ENCODE measurements at places on chromosomes 3 and 15.

GRCh38 chr3:49700453-49701128 lies 11.2 kb downstream of the RNF123 start:
- DNase-seq: no peak

GRCh38 chr3:172070269-172070668 lies 30.9 kb downstream of the FNDC3B start:
- DNase-seq: no peak

- no peak for DNase-seq
Observed at GRCh38 chr15:81115054-81115939, 18.8 kb upstream of the CFAP161 start.

DNA sequence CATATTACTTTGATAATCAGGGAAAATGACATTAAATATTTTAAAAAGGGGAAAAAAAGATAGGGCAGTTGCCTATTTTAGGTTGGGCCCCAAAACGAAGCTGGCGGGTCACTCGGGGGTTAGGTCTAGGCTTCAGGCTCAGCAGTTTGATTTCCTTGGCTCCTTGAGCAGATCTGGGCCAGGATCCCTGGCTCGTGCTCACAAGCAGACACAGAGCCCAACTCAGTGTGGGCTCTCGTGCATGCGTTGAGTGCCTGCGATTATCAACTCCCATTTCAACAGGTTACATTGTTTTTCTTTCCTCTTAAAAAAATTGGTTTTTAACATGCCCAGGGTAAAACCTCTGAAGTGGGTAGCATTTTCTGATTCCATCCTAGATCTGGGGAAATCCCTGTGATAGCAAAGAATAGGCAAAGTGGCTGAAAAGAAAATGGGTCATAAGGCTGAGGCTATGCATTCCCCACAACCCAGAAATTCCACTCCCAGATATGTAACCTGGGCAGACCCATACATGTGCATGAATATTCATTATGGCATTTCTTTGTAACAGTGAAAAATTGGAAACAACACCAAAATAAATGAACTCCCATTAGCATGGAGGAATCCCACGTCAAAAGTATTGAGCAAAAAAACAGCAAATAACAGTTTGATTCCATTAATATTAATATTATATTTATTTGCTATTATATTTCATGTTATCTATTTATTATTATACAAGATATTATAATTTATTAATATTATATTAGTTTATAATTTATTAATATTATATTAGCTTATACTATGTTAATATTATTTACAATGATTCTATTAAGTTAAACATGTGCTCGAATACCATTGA lies 27.8 kb downstream of the FAM43A start:
- DNase-seq: no peak

DNA sequence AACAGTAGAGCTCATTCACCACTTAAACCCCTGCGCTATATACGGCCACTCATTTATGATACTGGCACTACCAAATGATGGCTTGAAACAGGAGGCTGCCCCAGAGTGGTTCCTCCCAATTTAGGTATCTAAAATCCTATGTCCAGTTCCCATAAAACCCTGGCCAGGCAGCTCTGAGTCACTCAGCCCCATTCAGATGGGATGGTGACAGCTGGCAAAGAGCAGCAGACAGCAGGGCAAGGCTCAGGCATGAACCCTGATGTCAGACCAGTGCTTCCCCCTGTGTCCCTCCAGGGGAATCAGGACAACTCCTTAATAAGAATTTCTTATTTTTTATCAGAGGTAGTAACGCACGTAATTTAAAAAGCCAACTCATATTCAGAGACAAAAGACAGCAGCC lies 77.2 kb upstream of the RNU6-1 start:
- no peak for DNase-seq

GRCh38 chr15:57675481-57676181 lies 30.9 kb upstream of the POLR2M start:
- DNase-seq: no peak

GRCh38 chr3:134325706-134326105 lies 48.5 kb downstream of the AMOTL2 start:
- no peak for DNase-seq

GRCh38 chr3:178546079-178546478 lies 9.8 kb downstream of the KCNMB2 start:
- no peak for DNase-seq

DNA sequence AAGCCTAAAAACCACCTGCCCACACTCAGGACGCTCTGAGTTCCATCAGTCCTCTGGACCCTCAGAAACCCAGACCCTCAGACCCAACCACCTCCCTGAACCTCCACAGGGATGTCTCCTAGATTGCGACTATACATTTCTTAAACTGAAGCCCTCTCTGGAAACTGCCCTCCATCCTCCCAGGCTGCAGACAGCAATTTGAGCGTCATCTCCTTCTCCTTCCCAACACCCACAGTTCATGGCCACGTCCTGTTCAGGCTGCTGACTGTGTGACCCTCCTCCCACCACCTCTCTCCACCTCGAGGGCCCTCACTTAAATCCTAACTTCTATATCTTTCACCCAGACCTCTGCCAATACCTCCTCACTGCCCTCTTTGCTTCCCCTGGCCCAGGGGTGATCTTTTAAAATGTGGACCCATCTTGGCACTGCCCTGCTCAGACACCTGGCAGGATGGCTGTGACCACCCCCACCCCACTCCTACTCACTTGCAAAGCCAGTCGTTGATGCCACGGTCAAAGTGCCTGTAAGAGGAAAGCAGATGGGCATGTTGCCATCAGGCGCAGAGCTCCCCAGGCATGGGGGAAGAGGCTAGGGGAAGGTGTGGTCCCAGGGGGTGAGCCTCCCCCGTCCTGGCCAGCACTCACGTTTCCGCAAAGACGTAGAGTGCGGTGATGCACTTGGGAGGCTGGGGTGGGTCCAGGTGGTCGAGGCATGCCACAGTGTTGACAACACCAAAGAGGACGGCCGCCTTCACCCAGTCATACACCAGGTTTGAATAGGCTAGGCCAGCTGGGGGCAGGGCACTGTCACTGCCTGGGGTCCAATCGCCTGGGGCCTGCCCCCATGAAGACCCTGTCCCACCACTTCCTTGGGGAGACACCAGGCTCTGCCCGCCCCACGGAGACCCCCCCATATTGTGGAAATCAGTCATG lies 6.0 kb downstream of the HHATL start:
- DNase-seq: no peak

DNA sequence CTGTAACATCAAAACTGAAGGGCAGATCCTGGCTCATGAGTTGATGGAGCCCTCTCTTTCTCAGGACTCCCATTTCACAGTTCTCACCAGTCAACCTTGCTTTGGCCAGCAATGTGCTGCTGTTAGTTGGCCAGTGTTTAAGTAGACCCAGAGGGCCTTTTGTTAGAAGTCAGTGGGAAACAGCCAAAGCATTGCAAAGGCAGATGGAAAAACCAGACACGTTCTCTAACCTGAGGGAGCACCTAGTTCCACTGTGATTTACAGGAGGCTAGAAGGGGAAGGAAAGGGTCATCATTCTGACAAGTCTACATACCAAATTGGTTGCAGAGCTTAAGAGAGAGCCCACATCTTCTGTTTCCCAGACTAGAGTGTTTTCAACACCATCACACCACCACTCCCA lies 196.4 kb downstream of the OPA1 start:
- DNase-seq: no peak

GRCh38 chr3:150577855-150578254 lies 25.3 kb upstream of the SELENOT start:
- DNase-seq: no peak

DNA sequence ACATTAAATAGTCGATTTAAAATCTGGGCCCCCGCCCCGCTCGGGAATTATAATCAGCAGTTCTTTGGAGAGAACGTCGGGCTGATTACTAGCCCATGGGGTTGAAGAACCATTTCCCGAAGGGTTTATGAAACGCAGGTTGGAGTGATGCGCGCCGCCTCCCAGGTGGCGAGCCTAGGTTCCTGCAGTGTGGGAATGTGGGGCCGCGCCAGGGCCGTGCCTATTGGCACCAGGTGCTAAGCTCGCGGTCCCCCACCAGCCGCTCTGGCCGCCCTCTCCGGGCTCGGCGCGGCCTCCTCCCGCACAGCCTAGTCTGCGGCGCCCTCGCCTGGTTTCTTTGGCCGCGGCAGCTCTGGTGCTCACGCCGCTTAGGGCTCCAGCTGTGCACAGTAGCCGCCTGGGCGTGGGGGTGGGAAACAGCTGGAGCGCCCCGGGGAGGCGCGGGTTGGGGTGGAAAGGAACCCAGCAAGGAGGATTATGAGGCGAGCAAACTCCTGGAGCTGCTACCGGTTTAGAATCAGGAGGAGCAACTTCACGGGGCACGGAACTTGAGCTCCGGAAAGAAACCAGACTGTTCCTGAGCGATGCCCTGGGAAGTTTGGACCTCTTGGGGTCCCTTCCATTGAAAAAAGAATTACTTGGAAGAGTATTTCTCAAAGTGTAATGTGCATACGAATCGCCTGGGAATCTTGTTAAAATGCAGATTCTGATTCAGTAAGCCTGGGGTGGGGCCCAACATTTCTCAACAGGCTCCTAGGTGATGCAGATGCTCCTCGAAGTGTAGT lies 5.6 kb upstream of the MECOM start:
- peak; percentile 44 for DNase-seq

DNA sequence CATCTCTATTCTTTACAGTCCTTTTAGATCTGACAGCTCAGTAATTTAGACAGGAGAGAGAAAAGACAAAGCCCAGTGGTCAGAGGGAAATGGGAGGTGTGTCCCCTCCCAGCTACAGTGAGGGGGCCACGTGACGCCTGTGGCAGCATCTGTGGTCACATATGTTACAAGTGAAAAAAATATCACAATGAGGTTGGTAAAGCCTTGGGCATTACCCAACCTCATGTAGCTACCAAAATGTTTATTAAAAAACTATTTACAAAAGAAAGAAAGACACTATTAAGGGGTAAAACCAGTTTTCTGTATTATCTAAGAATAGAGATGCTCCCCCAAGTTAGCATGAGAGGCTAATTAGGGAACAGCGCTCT lies 42.9 kb upstream of the PLCL2 start:
- no peak for DNase-seq

DNA sequence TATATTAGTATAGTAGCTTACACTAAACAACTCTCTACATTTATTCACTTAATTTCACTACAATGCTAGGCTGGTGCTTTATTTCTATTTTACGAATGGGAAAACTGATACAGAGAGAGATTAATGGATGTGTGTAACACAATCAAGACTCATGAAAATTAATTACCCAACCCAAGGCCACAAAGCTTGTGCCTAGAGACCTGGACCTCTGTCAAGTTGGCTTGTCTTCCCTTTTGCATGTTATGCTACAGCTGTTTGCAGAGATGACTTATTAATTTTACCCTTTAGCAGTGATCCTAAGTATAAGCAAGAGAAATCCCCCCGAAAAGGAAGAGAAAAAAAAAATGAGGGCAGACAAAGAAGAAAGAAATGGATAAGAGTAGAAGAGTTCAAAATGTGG lies 162.5 kb downstream of the C3orf38 start:
- no peak for DNase-seq

DNA sequence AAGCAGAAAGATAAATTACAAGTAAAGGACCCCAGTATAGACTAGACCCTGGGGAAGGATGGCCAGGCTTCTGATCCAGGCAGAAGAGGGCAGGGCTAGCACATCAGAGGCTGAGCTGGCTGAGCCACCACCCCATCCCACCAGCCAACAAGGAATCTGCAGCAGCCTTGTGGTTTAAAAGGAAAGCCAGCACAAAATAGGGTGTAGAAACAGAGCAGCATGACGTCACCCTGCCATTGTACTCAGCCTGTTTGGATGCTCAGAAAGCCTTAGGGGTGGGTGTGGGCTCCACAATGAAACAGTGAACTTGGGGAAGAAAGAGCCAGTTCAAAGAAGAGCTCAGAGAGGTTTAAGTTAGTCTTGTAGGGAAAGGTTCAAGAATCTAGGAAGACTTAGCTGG lies 28.2 kb downstream of the DUOX1 start:
- no peak for DNase-seq

- no peak for DNase-seq
Observed at GRCh38 chr3:179098388-179099077, 26.9 kb upstream of the ZMAT3 start.

DNA sequence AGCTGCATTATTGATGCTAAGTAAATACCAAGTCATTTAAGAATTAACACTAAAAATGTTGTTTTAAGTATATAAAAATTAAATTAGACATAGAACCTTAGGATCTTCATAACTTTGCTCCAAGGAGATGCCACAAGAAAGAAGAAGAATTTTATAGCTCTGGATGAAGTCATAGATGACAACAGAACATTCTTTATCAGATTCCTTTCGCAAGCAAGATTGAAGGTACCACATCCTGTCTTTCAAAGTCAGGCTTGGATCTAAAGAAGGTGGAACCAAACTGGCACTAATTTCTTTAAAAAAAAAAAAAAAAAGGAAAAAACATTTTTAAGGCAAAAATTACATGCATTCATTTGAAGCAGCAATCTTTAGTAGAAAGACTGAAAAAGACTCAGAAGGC lies 62.5 kb downstream of the POLQ start:
- DNase-seq: no peak

- DNase-seq: no peak
Observed at GRCh38 chr3:183819831-183820230, 5.5 kb downstream of the MAP6D1 start.

GRCh38 chr3:132343018-132343612 lies 25.9 kb downstream of the ACP3 start:
- no peak for DNase-seq

DNA sequence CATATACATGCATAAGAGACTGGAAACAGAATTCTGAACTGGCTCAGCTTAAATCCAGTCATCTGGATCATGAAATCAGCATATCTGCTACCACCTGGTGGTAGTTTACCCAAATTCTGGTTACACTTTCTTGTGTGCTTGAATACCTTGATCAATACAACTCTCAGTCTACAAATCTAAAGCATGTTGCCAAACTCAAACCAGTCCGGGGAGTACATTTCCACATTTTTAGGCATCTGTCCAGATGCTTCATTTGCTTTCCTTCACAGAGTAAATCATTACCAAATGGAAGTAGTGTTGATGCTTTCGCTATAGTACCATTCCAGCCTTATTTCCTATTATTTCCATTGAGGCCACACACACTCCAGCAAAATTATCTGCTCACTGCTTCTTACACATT lies 126.4 kb downstream of the P2RY1 start:
- no peak for DNase-seq

GRCh38 chr3:197366301-197367044 lies 68.1 kb upstream of the DLG1 start:
- DNase-seq: no peak

DNA sequence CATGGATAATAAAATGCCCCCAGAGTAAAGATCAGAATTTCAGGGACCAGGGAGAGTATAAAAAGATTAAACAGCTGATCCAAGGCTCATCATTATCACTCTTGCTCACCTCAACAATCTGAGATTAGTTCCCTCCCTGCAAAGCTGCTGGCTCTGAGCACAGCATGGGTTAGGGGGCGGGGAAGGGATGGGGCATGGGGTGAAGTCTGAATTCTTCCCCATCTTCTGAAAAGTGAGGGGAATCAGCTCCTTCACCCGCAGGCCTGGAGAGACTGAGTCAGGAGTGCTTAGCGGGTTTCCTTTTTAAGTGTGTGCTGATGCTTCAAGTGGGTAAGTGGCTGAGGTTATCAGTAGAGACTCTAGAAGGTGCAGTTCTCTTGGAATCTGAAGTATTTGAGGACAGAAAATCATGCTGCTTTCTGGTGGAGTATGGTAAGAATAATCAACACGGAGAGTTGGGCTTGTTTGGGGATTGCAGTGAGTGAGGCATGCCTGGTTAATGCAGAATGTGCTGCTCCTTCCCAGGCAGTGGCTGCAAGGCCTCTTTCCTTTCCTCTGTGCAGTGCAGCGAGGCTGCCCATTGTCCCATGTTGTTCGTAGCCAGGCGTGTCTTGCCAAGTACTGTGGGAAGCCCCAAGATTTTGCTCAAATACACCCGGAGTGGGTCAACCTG lies 59.2 kb upstream of the TRAK1 start:
- DNase-seq: no peak

GRCh38 chr3:114649331-114649730 lies 355.5 kb downstream of the TIGIT start:
- DNase-seq: no peak

Data from activated naive CD4-positive, alpha-beta T cell treated with anti-CD3 and anti-CD28 coated beads, Interleukin-2, amount 50 U/mL, for 16 hours (primary cell).